CD4-positive, alpha-beta T cell treated with Interleukin-17A for 4 hours (primary cell): ENCODE measurements at places on chromosomes 6 and 20.

DNA sequence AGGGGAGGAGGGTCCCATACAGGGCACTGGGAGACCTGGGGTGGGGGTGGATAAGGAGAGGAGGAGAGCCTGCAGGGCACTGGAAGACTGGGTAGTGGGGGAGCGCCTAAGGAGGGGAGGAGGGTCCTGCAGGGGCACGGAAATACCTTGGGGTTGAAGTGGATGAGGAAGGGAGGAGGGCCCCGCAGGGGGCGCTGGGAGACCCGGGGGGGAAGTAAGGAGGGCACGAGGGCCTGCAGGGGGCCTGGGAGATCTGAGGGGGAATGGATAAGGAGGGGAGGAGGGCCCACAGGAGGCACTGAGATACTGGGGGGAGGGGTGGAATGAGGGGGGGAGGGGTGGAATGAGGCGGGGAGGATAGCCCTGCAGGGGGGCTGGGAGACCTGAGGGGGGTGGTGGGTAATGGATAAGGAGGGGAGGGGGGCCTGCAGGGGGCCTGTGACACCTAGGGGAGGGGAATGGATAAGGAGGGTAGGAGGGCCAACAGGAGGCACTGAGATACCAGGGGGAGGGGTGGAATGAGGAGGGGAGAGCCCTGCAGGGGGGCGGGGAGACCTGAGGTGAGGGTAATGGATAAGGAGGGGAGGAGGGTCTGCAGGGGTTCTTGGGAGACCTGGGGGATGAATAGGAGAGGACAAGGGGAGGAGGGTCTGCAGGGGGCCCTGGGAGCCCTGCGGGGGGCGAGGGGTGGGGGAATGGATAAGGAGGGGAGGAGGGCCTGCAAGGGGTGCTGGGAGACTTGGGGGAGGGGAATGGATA lies 567 bp upstream of the CTCFL start:
- DNase-seq = no peak

GRCh38 chr6:25456249-25457040 lies 177.3 kb downstream of the CARMIL1 start:
- DNase-seq = no peak

GRCh38 chr6:152270301-152270925 lies 366.7 kb downstream of the SYNE1 start:
- no peak for DNase-seq

- DNase-seq = no peak
Measured at GRCh38 chr6:91590191-91590590, 1003.3 kb upstream of the MAP3K7 start.

DNA sequence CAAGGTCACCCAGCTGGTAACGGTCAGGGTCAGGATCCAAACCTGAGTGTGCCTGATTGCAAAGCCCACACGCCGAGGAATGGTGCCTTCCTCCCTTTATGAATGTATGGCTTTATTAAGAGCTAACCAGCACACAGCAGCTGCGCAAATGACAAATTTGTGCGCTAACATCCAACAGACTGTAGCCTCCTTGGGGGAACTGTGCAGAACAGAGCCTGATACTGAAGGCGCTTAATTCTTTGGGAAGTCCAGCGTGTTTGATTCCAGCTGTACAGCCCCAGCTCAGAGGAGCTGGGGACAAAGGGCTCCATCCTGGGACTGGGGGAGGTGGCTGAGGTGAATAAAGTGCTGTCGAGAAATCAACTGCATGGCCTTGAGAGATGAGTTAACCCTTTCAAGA lies 75.7 kb upstream of the JARID2 start:
- DNase-seq = no peak

GRCh38 chr20:24461848-24462247 lies 7.6 kb upstream of the SYNDIG1 start:
- DNase-seq = no peak

DNA sequence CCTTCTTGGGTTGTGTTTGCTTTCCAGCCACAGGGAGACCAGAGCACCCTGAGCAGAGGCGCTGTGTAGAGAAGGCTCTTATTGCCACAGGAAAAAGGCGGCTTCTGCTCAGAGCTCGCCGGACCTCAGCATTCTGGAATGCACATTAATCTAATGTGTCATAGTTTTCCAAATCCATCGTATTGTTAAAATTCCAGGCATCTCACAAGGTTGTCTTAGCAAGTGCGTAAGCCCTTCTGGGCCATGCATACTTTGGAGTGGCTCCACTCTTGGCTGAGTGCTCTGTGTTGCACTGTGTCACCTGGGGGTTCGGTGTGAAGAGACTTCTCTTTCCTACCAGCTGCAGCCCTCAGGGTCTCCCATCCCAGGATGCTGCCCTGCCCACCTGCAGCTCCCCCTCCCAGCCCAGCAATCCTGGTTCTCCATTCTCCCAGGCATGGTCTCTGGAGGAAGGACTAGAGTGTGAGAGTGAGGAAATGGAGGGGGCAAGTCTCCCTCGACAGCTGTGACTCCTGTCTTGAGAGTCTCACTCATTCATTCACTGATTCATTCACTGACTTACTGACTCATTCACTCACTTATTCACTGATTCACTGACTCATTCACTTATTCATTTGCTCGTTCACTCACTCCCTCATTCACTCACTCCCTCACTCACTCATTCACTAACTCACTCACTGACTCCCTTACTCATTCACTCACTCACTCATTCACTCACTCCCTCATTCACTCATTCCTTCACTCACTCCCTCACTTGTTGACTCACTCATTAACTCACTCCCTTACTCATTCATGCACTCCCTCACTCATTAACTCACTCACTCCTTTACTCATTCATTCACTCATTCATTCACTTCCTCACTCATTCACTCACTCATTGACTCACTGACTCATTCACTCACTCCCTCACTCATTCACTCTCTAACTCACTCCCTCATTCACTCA lies 83.7 kb upstream of the MPC1 start:
- no peak for DNase-seq

DNA sequence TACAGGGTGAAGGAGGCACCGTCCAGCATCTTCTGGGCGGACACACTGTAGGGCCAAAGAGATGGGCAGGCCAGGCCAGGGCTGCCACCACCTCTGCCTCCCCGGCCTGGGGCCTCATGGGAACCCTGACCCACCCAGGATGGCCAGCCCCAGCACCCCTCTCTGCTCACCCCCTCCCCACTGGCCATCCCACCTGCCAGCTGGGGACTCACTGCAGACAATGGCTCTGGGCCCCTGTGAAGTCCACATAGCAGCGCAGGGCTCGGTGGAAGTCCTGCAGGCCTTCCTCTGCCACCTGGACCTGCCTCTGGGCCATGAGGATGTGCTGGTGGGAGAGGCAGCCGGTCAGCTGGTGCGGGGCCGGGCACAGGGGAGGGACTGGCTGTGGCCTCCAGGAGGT lies 3.6 kb upstream of the C20orf144 start:
- DNase-seq = no peak

DNA sequence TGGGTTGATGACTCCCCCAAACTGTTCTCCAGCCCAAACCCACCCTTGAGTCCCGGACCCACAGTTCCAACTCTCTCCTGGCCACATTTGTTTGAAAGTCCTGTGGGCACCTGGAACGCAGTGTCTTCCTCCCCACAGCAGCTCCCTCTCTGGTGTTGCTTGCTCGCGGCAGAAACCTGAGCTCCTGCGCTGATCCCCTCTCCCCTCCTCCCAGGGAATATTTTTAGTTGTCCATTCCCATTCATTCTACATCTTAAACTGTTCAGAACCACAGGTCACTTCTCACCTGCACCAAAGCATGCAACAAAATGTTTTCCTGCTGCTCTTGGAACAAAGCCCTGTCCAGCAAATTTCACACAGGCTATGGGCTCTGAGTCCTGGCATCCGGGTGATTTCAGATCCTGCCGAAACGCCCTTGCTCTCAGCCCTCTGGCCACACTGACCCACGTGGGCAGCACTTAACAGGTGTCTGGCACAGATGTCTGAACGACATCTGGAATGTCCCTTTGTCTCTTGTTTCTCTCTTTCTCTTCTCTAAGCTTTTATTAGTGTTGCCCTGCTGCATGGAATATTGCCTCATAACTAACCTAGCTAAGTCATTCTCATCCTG lies 27.0 kb upstream of the PMEPA1 start:
- no peak for DNase-seq

DNA sequence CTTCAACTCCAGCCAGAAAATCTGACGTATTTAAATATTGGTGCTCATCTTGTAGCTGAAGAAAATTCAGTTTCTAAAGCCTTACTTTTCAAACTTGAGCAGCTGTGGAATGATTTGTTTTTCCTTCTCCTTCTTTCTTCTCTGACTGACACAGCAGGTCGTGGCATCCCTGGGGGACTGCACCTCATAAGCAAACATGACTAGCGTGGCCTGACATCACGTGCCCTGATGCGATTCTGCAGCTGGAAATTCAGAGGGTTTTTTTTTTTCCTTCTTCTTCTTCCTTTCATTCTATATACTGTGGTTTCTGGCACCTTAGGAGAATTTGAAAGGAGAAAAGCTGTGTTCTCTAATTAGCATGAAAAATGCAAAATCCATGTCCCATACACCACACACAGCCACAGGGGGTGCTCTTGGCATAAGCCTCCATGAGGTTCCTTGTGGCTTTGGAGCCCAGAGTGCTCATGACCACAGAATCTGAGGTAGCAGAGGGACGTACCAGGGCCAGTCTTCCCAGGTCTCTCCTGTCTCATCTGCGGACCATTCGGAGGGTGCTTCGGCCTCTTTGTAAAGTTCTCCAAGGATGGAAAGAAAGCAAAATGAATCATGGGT lies 258.5 kb upstream of the CDH4 start:
- no peak for DNase-seq

- DNase-seq = no peak
Measured at GRCh38 chr20:63093966-63094766, 87.4 kb upstream of the BHLHE23 start.
